AG04450 (cell line): ENCODE measurements at places on chromosomes 1 and 21.
A peak's percentile ranks its signal among the peaks of the same experiment; 100 is the strongest.

GRCh38 chr1:20237646-20238045 is 51.3 kb upstream of the PLA2G2C start:
- no peak for DNase-seq

DNA sequence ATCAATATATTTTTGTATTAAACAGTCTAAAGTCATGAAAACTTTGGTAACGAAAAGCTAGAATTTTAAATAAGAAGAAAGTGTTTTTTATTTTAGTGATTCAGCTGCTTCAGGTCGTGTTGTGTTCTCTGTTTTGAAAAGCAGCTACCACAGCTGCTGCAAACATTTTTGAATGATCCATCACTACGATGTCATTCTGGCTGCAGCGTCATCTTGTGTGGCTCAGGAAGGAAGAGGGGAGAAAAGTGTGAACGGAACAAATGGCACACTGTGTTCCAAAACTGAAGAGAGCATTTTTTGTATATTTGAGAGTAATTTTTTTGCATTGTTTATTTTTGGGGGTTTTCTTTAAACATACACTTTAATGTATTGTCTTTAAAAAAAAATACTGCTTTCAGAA is 323.0 kb upstream of the ADGRL2 start:
- no peak for DNase-seq

DNA sequence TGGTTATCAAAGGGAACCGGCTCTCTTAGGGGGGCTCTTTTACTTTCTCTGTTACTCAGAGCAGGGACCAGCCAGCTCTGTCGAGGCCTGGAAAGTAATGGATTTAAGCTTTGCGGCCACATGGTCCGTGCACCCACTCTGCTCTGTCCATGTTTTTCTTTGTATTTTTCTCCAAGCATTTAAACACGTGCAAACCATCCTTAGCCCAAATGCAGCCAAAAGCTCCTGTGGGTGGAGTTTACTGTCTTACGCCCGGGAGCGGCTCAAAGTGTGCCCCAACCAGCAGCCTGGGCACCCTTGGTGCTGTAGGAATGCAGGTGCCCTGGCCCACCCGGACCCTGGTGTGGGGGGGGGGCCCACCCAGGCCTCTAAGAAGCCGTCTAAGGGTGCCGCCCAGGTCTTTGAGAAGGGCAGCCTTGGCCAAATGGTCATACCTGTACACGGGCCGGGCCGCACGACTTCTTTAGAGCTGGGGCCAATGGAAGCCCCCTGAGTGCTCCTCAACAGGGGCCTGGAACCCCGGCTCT is 29.2 kb upstream of the POFUT2 start:
- no peak for DNase-seq

GRCh38 chr1:22044690-22045420 is 7.7 kb upstream of the CDC42 start:
- no peak for DNase-seq

GRCh38 chr1:43590388-43590925 is 59.5 kb upstream of the KDM4A start:
- DNase-seq = no peak

DNA sequence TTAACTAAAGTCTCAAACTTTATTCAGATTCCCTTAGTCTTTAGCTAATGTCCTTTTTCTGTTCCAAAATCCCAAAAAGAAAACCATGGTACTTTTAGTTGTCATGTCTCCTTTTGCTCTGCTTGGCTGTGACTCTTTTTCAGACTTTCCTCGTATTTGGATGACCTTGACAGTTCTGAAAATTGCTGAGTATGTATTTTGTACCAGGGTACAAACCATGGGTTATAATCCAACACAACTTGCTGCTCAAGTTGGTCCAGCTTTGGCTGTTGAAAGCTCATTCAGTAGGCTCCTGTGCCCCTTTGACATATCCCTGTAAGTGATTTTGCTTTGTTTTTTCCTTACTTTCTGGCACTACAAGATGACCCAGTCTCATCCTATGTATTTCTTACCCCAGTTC is 51.7 kb downstream of the PALMD start:
- no peak for DNase-seq

DNA sequence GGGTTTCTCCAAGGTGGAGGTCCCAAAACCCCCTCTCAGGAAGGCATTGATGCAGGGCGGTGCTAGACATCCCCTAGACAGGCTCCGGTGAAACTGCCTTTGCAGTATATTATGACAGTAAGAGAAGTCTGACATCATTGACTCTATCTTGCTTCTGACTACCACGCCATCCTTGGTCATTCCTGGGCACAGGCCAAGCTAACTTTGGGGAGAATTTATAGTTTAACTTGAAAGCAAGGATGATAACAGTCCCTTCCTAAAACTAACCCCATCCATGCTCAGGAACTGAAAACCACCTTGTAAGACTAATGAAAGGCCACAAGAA is 30.3 kb downstream of the RSPH1 start:
- no peak for DNase-seq

- peak; percentile 48 for DNase-seq
Observed at GRCh38 chr1:159088050-159088449, 11.5 kb upstream of the AIM2 start.

- no peak for DNase-seq
Observed at GRCh38 chr1:7508052-7508933, 262.8 kb upstream of the VAMP3 start.

GRCh38 chr1:244047621-244048255 is 3.3 kb upstream of the ZBTB18 start:
- no peak for DNase-seq

DNA sequence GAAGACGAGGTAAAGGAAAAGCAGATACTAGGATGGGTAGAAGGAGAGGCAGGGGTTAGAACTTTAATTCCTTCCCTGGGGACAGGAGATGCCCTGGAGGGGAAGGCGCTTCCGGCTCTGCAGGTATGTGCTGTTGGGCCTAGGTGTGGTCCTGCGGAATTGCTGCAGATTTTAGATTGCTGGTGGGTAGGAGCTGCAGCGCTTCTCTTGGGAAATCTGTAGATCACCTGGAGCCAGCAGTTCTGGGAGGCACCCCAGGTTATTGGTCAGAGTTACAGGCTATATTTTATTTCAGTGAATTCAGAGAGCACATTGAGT is 1.1 kb downstream of the MGST3 start:
- no peak for DNase-seq

- DNase-seq = no peak
Observed at GRCh38 chr1:25257196-25257595, 9.9 kb upstream of the RSRP1 start.

DNA sequence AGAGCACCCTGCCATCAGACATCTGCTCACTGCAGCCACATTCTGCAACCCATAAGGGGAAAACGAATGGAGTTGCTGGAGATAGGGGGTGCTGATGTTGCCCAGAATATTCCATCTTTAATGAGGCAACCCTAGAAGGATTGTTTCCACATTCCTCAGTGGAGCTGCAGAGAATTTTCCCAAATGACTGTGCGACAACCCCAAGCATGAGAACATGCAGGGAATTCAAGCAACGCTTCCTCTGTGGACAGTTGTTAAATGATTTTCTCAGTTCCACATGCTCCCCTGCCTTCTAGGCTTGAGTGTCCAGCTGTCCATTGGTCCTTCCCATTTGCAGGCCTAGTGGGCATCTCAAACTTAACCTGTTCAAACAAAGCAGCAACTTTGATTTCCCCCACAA is 20.5 kb upstream of the UBL4B start:
- no peak for DNase-seq

- no peak for DNase-seq
Observed at GRCh38 chr1:145979746-145980456, 15.4 kb downstream of the POLR3GL start.

- DNase-seq = no peak
Observed at GRCh38 chr21:23601549-23601948, 2005.7 kb downstream of the MRPL39 start.

- no peak for DNase-seq
Observed at GRCh38 chr1:25774921-25775771, 24.8 kb upstream of the SELENON start.

- DNase-seq = no peak
Observed at GRCh38 chr21:44477712-44478111, 22.4 kb downstream of the LRRC3 start.

GRCh38 chr1:51120629-51121028 is 18.6 kb downstream of the C1orf185 start:
- DNase-seq = no peak

DNA sequence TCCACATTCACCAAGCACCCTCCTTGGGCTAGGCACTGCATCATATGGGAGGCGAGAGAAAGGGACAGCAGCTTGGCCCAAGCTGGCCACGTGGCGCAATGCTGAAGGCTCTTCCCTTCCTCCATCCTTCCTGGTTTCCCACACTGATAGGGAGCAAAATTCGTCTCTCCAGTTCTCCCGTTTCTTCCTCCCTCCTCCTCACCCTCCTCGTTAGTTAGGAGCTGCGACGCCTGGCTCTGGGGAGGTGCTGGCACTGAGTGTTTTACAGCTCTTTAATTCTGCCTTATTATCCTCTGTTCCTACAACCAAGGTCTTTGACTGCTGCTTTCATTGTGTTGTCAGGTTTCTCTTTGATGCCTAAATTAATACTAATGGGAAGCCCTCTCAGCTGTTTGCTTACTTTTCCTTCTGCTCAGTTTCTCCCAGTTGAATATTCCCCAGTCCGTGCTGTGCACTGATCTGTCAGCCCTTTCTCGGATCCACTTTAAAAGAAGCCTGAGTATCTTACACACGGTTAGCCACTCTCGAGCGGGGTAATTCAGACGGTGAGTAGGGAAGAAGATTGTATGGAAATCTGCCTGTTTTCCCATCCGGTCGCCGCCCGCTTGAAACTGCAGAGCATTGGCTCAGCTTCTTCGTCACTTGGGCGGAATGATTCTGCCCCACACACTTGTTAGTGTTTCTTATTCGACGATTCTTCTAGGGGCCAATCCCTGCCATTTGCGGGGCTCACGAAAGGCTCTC is 56.2 kb upstream of the SMYD2 start:
- no peak for DNase-seq

DNA sequence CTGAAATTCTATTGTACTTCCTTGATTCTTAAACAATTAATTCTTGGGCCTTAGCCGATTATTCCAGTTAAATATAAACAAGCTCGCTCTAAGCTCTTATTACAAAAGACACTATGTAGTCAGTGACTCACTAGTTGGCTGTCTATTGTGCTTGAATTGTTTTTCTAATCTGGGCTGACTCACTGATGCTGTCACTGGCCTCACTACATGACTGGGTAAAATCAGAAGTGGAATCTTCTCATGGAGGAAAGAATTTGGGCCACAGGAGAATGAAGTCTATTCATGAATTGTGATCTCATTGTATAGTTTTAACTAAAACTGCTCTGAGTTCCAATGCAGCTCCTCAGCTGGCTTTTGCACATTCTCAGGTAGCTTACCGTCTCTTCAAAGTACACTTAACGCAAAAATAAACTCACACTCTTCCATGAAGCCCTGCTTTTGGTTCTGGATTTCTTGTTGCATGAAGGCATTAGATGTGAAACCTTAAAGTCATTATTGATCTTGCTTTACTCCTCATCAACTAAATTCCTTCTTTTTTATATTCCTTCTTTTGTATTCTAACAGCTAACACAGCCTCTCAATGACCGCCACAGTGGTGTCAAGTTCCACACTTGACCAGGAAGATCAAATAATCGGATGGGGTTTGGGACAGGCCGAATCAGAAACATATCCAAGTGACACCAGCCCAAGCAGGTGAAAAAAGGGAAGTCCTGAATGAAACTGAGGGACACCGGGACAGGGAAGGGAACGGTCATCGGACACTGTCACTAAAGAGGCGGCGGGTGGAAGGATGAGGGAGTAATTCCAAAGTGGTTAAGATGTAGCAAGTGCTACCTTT is 80.9 kb upstream of the LBR start:
- peak; percentile 93 for DNase-seq

GRCh38 chr1:209335178-209335577 is 248.3 kb upstream of the CAMK1G start:
- DNase-seq = peak; percentile 4

DNA sequence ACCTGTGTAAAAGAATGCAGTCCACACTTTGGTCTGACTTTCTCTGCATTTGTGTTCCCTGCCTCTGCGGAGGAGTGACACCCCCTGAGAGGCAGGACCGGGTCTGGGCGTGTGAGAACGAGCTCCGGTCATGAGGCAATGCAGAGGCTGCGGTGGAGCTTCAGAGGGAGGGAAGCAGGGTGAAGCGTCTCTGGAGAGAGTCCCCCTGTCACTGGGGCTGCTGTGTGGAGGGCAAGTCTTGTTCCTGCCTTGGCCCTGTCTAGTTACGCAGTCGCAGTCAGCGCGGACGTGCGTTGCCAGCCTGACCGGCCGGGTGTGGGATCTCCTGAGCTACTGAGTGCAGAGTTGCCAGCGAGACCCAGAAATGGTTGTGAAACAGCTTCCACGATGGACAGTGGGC is 48.5 kb downstream of the BACE2 start:
- no peak for DNase-seq

- DNase-seq = no peak
Observed at GRCh38 chr21:40294345-40294744, 427.1 kb downstream of the PCP4 start.

GRCh38 chr1:163650624-163651023 is 328.9 kb downstream of the NUF2 start:
- no peak for DNase-seq

GRCh38 chr1:214499732-214500131 is 51.7 kb downstream of the PTPN14 start:
- no peak for DNase-seq

DNA sequence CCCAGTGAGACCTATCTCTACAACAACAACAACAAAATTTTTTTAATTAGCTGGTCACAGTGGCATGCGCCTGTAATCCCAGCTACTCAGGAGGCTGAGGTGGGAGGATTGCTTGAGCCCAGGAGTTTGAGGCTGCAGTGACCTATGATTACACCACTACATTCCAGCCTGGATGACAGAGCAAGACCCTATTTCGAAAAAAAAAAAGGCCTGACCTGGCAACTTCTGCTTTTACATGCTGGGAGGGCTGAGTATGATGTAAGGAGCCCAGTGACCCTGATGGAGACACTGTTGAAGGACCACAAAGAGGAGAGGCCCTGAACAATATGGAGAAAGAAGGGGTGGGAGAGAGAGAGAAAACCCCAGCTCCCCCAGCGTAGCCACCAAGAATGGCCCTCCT is 9.2 kb upstream of the VPS26C start:
- DNase-seq = no peak

GRCh38 chr1:9281908-9282695 is 10.6 kb upstream of the SPSB1 start:
- no peak for DNase-seq

GRCh38 chr1:69766431-69767180 is 198.9 kb downstream of the LRRC7 start:
- no peak for DNase-seq

DNA sequence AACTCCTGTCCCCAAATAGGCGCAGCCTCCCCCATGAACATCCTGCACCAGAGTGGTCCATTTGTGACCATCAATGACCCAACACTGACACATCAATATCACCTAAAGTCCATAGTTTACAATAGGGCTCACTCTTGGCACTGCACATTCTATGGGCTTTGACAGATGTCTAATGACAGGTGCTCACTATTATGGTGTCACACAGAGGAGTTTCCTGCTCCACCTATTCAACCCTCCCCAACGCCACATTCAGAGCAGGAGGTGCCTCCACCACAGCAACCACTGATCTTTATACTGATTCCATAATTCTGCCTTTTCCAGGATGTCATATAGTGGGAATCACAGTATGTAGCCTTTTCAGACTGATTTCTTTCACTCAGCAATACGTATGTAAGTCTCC is 24.2 kb downstream of the GNG4 start:
- no peak for DNase-seq

GRCh38 chr1:4603295-4604110 is 50.9 kb upstream of the AJAP1 start:
- DNase-seq = no peak

GRCh38 chr1:207240325-207241101 is 81.0 kb upstream of the CD55 start:
- no peak for DNase-seq

- DNase-seq = no peak
Observed at GRCh38 chr1:241443561-241443960, 76.0 kb downstream of the FH start.
